ENCODE measurements at places on chromosomes 2 and 18.

- DNase-seq, result no peak
These were observed 4.3 kb downstream of the PAX8 start for GRCh38 chr2:113274432-113274831.

DNA sequence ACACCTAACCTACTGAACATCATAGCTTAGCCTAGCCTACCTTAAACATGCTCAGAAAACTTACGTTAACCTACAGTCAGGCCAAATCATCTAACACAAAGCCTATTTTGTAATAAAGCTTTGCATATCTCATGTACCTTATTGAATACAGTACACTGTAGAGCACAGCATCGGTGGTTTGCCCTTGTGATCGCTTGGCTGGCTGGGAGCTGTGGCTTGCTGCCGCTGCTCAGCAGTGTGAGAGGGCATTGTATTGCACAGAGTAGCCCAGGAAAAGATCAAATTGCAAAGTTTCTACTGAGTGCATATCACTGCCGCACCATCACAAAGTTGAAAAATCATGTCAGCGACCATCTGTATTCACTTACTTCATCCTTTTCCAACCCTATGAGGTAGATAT, 62.3 kb upstream of the NCK2 start:
- no peak for DNase-seq

GRCh38 chr2:34738691-34739090, 1139.6 kb upstream of the FAM98A start:
- no peak for DNase-seq

GRCh38 chr18:60568220-60568619, 195.6 kb upstream of the MC4R start:
- DNase-seq, result no peak

- peak; percentile 30 for DNase-seq
These were observed 157.5 kb upstream of the SESTD1 start for GRCh38 chr2:179422037-179422643.

GRCh38 chr2:63044362-63045327, 6.0 kb upstream of the OTX1 start:
- DNase-seq, result no peak

GRCh38 chr2:119290859-119291587, 67.4 kb downstream of the STEAP3 start:
- peak; percentile 59 for DNase-seq

DNA sequence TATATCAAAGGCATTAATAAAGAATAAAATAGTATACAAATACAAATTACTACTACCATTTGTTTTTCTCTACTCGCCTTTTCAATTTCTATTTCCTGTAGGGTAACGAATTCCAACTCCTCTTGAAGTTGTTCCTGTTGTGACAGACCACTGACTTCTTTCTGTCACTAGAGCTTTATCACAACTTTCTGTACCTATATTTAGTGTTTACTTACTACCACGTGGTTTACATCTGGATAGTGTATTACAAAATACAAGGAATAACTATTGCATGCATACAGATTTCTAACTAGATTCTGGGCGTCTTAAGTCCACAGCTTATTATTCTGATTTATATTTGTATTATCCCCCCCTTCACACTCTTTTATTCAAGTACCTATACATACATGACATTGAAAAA, 22.3 kb downstream of the NBAS start:
- DNase-seq, result no peak

DNA sequence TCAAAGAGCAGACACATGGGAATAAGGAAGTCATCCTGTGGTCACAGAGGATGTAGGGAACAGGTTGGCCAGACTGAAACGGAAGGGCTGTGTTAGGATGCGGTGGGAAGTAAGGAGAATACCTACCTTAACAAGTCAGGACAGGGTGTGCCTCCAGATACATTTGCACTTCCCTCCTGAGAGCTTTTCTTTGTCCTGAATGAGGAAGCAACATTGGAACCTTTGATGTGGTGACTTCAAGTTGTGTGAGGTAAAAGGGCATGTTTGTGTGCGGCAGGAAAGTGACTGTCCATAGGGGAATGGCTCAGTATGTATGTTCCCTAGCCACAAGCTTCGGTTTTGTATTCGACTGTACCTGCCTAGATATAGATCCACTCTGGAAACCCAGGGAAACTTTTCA, 24.9 kb upstream of the LRRTM1 start:
- no peak for DNase-seq

DNA sequence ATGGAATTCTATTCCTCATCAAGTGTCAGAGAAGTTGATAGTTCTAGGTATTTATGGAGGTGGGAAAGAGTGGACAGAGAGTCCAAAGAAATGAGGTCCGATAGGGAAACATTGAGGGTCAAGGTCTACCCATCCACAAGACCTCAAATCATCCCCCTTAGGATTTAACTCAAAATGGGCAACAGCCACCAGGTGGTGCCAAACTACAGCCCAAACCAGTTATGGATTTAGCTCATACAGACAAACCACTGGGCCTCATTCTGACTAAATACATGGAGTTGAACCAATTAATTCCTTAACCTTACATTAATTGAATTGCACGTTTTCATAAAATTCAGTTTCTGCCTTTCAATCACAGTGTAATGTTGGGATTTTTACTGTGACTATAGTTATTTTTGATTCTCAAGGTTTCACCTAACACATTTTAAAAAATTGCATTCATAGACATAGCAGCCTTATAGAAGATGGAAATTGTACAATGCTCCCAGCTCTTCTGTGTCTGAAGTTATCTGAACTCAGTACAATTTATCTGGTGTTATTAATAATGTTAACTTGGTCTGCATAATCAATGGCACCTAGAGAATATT, 98.2 kb upstream of the HNMT start:
- no peak for DNase-seq

DNA sequence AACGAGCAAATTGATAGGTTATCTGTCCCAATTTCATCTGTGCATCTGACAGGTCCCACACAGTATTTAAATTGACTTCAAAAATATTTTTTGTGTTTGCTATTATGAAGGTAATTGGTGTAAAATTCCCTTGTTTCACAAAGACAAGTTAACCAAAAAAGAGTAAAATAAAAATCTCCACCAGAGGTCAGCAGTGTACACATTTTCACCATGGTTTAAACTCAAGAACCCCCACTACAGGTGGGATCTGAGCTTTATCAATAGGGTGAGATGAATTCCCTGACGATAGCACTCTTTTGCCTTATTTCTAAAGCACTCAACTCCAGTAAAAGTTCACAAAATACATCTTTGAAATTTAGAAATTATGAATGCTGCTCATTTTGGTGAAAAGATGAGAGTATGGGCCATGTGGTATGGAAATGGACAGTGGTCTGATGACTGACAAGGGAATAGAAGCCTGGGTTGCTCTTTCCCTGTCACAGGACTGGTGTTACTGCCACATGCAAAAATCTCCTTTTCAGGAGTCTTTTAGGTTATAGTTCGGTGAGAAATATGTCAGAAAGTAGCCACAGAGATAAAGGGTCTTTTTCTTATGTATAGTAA, 68.0 kb downstream of the SERPINB8 start:
- DNase-seq, result no peak

DNA sequence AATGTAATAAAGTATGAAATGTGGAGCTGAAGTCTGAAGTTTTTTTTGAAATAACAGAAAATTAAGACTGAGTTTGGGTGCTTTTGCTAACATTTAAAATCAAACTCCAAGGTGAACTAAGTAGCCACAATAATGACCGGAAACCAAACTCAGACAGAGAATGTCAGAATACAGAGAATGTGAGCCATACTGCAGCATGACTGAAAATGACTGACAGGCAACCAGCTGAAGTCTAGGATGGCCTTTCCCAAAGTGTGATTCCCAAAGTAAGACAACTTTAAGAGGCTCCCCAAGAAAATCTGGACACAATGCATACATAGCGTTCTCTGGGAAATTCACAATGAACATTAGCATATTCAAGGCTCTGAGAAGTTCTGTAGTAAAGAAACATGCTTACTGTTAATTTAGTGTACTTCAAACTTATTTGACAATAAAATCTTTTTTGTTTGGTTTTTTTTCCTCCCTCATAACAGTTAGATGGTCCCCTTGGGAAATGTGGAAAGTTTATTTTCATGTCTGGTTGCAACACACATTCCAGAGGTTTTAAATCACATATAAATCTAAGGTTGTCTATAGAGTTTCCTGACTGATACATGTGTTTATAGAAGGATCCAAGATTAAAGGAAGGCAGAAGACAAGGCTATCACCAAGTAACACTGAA, 28.6 kb downstream of the PLA2R1 start:
- DNase-seq, result no peak

DNA sequence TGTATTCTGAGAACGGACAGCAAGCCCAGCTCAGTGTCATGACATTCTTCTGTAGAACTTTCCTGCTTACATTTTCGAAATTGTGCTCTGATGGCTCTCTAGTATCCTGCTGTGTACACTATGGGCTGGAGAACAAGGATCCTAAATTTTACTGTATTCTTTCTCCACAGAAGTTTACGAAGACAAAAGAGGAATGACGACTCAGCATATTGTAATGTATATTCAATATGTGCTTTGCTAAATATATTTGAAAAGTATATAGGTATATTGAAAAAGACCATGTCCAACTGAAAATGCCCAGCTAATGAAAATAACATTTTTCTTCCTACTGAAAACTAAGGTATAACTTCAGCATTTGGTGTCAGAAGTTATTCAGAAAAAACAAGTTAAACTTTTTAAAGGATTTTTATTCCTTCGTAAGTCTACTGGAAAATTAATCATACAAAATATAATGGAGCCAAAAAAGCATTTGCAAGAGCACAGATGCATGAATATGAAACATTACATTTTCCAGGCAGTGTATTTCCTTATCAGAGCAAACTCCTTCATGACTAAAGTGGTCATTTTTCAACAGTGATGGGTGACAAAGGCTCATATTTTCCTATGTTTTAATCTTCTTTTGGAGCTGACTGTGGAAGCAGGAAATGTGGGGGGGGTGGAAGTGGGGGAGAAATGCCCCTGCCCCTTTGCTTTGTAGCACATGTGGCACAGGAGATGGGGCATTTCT, 143.8 kb upstream of the THUMPD2 start:
- DNase-seq, result no peak

DNA sequence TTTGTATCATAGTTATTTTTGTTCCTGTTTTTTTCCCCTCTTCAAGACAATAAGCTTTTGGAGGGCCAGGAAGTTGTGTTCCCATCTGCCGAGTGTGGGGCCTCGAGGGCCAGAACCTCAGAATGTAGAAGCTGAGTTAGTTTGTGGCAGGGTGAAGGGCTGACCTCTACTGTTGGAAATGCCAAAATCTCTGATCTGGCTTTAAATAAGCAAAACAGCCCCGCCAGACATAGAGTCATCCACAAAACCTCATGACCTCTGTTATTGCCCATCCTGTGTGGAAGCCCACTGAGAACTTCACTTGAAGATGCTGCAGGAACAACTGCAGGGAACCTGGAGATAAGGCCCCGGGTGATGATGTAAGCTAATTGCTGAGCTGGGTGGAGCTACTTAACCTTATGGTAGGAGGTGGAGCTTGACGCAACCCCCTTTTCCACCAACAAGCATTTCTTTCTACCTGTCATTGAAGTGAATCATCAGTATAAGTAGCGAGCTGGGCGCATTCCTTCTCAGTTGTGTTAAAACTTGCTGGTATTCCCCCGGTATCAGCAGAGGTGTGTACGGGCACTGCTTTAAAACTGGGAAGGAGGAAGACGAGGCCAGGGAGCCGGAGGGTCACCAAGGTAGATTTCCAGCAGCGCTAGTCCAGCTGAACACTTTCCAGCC, 177.2 kb downstream of the NEDD4L start:
- no peak for DNase-seq

- DNase-seq, result no peak
These were observed 51.9 kb downstream of the SLC14A2 start for GRCh38 chr18:45667056-45667736.
